CD4-positive, alpha-beta memory T cell (primary cell): ENCODE measurements at places on chromosomes 4 and X.
A peak's percentile ranks its signal among the peaks of the same experiment; 100 is the strongest.

DNA sequence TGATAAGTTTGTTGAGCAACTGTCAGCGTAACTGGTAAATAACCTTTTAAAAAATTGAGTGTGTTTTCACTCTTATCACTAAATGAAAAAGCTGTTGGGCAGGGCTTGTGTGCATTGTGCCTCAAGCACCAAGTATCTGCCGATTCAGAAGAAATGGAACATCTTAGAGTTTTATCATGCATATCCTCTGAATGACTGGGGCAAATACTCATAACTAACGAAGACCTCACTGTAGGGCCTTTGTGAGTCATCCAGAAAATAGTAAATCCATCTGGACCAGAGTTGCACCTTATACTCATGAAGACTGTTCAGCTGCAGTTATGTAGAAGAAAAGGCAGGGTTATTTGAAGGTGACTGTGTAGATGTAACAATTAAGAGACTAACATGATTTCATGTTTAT, 222.1 kb downstream of the CAMK2D start:
- DNase-seq = no peak

- no peak for DNase-seq
Measured at GRCh38 chr4:5955201-5955821, 62.4 kb upstream of the CRMP1 start.

GRCh38 chrX:49257074-49257790, 7.3 kb downstream of the FOXP3 start:
- no peak for DNase-seq

DNA sequence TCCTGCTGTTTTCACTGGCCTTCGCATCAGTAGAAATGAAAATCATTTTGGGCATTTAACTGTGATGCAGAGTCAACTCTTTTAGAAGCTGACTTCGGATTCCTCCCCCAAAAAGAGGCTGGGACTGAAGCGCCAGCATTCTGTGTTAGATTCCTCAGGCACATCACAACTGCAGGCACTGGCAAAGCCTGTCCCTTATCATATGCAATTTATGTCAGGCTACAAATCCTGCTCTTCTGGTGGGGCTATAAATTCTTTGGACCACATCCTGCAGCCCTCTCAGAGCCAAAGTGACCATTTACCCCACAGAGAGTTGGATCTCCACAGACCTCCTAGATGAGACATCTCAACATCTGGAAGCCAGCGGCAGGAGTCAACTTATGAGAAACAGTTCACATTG, 138.4 kb downstream of the CBR4 start:
- DNase-seq = no peak

DNA sequence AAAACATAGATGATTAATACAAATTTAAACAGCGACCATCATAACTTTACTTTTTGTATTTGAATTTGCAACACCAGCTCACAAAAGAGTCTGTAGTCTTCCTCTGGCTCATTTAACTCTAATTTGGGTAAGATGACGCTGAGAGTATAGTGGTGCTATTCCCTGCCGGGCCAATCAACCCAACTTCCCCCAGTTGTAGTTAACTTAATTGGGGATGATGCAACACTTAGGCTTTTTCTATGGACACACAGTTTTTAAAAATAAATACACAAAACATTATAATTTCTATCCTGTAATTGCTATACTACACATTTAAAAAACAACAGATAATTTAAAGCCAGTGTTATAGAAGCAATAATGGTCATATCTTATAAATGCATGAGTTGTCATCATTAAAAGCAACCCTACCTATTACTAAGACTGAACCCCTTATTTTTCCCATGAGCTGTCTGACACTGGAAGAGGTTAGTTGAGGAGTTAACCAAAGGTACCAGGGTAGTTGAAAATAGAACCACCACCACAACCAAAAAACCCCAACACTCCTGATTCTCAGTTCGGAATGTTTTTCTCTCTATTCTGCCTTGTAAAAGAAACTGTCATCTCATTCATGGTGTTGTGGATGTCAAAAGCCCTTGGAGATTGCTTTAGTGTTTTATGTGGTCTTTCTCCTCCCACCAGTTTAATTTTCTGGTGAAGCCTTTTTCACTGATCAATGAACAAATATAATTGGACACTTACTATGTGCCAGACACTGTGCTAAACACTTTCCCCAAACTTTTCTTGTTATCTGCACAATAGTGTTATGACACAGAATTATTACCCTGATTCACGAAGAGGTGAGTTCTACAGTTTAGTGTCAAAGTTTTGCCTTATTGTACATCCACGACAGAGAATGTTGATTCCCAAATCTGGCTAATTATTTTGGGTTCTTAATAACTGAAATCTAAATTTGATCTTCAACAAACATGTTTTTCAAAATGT, 61.5 kb upstream of the RAPGEF2 start:
- no peak for DNase-seq

DNA sequence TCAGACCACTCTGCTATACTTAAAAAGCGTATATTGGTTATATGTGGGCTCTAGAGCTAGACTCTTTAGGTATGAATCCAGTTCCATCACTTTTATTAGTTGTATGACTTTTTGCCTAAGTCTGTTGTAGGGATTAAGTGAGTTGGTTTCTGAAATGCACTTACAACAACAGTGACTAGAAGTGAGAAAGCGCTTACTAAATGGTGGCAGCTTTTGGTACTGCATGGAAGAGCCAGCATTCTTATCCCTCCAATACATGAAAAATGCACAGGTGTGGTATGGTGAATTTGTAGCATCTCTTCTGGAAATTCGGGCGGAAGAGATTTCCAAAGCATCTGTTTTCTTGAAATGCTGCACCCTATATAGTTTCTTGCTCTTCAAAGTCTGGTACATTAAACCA, 117.1 kb downstream of the SPANXA1 start:
- DNase-seq = no peak

DNA sequence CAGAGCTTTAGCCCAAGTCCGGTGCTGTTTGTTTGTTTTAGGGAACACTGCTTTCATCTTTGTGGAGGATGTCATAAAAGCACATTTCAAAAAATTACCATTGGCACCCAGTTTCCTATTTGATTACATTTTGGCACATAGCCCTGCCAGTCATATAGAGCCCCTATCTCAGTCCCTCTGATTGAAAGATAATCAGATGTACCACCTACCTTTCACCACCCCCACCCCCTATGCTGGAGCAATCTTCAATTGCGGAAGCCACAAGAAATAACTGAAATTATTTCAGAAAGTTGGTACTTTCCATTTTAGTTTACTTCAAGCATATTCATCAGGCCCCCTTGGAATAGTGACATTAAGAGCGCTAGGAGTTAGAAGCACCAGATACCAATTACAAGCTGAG, 136.7 kb upstream of the RPL34 start:
- no peak for DNase-seq

DNA sequence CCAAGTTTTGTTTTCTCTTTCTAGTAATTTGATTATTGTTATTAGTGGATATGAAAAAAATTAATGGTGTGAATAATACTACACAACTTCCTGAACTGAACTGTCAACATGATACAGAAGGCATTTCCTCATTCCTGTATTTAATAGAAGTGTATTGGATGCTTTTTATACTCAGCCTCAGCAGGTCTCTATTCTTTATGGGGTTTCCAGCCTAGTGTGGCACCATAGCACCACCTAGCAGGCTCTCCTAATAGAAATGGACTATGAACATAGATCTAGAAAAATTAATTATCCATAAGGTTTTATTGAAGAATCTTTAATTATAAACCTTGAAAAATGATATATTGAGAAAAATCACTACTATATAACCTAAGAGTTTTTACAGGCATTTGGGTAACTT, 52.4 kb downstream of the GLRB start:
- no peak for DNase-seq

GRCh38 chr4:178632415-178632814, 1190.2 kb upstream of the AGA start:
- DNase-seq = no peak

DNA sequence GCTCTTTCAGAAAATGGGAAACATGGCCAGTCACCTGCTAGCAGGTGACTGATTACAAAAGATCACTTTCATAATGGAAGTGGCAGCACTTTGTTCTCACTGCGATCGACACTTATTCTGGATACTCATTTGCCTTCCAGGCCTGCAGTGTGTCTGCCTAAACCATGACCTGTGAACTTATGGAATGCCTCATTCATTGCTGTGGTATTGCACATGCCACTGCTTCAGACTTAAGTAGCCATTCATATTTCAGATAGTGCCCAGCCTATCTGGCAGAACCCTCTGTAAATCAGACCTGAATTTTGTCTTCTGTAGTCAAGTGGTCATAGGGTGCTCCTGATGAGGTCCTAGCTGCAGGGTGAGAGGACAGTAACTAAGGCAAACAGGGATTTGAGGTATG, 23.3 kb upstream of the MGST2 start:
- DNase-seq = no peak

GRCh38 chrX:69291116-69291515, 125.9 kb upstream of the PJA1 start:
- DNase-seq = no peak

GRCh38 chr4:3532751-3533422, 665 bp upstream of the LRPAP1 start:
- no peak for DNase-seq

DNA sequence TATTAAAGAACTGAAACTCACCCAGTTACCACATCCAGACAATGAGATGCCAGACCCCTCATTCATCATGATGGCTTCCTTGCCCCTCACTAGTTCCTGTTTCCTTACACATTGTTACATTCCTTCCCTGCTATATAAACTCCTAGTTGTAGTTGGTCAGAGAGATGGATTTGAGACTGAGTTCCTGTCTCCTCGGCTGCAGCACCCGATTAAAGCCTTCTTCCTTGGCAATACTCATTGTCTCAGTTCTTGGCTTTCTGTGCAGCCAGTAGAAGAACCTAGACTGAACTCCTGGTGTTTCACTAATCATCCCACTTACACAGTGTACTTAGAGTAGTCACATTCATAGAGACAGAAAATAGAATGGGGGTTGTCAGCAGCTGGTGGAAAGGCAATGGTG, 324.7 kb downstream of the TRIML1 start:
- no peak for DNase-seq

GRCh38 chrX:29762006-29762405, 453.4 kb upstream of the MAGEB2 start:
- DNase-seq = no peak

DNA sequence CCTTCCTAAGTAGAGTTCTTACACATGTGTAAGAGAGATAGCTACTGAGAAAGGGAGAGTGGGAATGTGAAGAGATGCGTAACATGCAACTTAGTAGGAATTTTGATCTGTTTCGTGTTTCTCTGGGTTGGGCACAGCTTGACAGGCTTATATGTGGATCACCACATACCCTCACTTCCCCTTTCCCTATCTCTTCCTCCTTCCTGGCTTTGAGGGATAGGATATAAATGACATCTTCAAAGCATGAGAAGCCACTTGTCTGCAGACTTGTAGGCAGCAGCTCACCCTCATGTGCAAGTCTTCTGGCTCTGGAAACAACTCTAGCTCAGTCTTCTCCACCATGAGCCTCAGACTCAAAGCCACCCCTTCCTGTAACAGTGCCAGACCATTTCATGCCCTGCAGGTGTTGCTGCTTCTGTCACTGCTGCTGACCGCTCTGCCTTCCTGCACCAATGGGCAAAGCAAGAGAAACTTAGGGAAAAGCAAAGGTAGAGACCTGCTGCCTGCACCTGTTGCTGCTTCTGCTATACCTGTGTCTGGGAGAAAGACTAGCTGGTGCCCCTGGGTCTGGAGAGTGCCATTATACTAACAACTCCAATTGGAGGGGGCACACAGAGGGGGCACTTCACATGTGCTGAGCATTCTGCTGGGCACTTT, 5.4 kb upstream of the PF4V1 start:
- no peak for DNase-seq

DNA sequence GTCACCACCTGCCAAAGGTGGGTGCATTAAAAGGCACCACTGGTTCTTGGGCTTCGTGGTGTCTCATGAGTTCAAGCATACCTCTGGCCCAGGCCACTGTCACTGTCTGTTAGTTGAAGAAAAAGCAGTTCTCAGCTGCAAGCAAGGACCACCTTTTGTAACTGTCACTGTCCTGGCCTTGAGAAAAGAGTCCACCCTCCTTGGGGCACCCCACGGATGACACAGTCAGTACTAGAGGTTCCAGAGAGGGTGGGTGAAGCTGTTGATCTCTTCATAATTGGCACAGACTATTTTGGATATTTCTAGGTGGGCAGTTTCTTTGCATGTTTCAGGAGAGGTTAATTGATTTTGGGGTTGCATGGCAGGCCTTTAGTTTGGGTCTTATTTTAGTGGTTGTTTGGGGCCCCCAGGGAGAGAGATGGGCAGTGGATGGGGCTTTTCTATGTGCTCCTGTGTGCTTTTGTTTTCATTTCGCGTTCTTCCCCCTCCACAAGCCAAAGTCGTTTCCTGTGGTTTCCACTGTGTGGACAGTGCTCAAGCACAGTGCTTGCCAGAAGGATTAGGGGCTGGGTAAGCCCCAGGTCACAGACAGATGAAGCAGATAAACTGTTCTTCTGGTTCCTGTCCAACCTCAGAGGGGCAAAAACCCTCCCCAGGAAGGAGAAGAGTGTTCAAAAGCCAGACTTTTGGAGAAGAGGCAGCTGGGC, 156.2 kb upstream of the PPP1R2C start:
- peak; percentile 31 for DNase-seq

DNA sequence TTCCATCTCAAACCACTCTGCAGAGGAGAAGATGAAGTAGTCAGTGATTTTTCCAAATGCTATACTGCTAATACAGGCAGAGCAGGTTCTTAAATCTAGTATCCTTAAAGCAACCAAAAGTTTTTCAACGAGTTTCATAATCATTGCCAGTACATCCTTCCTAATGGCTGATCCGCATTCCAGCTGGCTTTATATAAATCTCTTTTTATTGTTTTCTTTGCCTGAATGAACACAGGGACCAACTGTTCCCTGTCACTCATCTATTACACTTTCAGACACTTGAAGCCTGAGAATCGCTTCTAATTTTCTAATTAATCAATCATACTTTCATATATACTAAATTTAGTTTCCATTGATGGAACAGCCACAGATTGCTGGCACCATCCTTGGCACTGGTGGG, 508.6 kb downstream of the RAB28 start:
- DNase-seq = no peak

- no peak for DNase-seq
Measured at GRCh38 chr4:52096048-52096447, 44.9 kb downstream of the SPATA18 start.

GRCh38 chr4:69610484-69610883, 29.0 kb downstream of the UGT2A2 start:
- no peak for DNase-seq

GRCh38 chrX:48101443-48101842, 29.0 kb upstream of the SPACA5B start:
- DNase-seq = no peak

DNA sequence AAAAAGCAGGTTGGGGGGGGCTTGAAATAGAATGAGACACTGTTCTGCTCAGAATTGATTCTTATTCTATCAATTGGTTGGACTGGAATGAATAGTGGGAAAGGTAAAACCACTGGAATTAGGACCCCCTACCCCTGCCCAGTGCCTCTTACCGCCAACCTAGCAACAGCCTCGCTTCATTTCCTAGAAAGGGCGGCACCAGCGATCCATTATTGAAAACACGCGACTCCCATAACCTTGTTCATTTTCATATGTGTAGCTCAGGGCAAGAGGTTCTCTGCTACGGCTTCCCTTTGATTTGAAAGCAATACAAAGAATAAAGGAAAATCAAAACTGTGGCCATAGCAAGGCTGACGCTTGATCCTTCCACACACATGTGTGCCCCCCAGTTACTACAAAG, 33.7 kb downstream of the IDS start:
- no peak for DNase-seq

- no peak for DNase-seq
Measured at GRCh38 chr4:84920617-84921016, 45.9 kb downstream of the WDFY3 start.
